ENCODE measurements at places on chromosomes 3 and 15. TPM values are rescaled to one million over a fixed set of nuclear protein-coding genes. Genes with fewer than 3 reads are reported as not detected.
A peak's percentile ranks its signal among the peaks of the same experiment; 100 is the strongest.

The NAALADL2 gene
- total RNA-seq = 11.5 TPM

The DPPA2 gene
- total RNA-seq = 1.2 TPM

GRCh38 chr15:80010131-80010673 is 39.2 kb upstream of the BCL2A1 start:
- no peak for DNase-seq

- DNase-seq = no peak
Measured at GRCh38 chr3:9748031-9748430, 1.7 kb upstream of the OGG1 start.

DNA sequence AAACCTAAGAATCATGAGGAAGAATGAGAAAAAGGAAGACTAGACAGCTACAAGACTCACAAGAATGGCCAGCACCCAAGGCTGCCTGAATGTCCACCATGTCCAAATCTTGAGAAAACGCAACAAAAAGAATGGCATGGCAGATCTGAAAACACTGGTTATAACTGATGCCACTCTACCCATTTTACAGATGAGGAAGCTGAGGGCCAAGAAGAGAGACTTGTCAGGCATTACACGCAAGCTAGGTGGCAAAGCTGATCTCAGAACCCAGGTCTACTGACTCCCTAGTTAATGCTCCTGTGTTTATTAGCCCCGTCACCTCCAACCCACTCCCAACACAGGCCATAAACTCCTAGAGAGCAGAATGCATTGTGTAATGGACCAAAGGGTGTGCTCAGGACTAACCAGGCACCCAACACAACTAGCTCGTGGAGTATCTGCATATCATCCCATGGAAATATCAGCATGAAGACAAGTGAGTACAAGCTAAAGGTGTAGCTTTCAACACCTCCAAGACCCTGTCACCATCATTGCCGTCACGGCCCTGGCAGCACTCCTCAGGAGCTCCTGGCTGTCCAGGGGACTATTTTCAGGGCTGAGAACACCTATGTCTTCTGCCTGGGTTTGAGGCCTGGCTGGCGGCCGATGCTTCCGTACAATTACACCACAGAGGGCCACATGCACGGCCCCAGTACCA is 111.7 kb downstream of the XXYLT1 start:
- no peak for DNase-seq

The CCDC54 gene
- not detected for total RNA-seq

DNA sequence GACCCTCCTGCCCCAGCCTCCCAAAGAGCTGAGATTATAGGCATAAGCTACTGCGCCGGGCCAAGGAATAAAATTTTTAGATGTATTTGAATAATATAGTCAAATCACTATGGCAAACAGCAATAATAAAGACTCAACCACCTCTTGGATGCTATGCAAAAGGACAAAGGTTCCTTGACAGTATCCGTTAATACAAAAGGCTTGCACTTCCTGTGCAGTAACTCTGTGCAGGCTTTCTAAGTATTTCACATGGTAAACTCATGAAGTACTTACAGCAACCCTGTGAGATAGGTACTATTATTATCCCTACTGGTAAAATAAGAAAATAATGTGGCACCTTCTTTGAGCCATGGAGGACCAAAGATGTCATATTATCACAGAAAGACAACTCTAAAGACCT is 86.8 kb downstream of the SHQ1 start:
- no peak for DNase-seq

GRCh38 chr15:84881520-84881830 is 3.0 kb upstream of the SLC28A1 start:
- no peak for DNase-seq

DNA sequence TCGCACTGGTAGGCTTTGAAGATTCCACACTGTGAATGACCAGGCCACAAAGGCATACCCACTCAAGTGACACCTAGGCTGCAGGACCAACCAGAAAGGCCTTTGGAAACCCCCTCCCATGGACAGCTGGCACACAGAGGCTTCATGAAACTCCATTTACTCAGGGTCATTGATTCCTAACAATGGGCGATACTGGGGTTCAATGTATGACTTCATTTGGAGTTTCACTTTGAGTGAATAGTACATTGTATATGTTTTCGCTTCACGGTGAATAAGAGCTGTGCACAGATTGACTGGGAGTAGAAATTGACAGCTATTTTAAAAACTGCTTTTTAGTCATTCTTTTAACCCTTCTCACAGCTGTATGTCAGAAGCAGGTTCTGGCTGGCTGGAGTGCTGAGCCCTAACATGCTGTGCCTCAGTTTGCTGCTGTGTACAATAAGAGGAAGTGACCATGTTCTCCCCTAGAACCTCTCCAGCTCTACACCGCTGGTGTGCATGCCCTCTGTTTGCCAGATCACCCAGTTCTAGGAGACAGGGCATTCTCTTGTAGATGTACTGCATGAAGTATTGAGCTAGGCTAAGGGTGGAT is 15.4 kb upstream of the CX3CR1 start:
- no peak for DNase-seq

DNA sequence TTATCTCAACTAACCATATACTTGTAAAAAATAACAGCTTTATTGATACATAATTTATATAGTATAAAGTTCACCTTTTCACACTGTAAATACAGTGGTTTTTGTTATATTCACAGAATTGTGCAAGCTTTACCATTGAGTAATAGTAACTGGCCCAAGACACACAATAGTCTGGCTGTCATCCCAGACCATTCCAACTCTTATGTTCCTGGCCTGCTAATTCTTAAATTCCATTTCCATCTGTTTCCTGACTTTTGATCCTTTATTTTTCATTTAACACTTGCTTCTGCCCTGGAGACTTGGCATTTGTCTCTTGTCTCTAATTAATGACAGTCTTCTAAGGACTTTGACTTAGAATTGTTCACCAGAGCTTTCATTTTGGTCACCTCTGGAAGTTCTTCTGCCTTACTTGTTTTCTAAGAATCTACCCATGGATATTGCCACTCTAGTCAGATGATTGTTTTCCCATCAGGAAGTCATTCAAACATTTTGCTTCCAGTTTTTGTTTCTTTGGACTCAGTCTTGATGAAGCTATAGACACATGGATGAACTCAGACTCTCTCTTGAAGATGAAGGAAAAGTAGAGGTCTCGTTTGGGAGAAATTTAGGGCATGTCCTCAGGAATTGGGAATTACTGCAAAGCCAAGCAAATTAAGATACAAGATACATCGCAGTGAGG is 27.2 kb upstream of the PLSCR4 start:
- no peak for DNase-seq

The VPS39 gene
- total RNA-seq = 55.3 TPM

DNA sequence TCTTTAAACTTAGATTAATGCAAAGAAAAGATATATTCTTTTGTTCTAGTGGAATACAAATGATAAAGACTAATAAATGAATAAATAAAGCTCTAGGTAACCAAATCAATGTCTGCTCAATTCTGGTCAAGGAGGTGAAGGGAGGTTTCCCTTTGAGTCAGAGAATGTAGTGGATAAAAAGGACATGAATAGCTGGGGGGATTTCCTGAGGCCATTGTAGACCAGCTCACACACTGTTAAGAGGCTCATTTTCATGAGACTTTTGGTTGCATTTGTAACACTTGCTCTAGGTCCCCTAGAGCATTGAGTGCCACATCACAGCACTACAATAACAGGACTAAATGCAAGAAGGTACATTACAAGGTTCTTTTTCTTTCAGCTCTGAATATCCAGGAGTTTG is 170.7 kb downstream of the TIGIT start:
- DNase-seq = peak; percentile 33

The RETNLB gene
- total RNA-seq = not detected

DNA sequence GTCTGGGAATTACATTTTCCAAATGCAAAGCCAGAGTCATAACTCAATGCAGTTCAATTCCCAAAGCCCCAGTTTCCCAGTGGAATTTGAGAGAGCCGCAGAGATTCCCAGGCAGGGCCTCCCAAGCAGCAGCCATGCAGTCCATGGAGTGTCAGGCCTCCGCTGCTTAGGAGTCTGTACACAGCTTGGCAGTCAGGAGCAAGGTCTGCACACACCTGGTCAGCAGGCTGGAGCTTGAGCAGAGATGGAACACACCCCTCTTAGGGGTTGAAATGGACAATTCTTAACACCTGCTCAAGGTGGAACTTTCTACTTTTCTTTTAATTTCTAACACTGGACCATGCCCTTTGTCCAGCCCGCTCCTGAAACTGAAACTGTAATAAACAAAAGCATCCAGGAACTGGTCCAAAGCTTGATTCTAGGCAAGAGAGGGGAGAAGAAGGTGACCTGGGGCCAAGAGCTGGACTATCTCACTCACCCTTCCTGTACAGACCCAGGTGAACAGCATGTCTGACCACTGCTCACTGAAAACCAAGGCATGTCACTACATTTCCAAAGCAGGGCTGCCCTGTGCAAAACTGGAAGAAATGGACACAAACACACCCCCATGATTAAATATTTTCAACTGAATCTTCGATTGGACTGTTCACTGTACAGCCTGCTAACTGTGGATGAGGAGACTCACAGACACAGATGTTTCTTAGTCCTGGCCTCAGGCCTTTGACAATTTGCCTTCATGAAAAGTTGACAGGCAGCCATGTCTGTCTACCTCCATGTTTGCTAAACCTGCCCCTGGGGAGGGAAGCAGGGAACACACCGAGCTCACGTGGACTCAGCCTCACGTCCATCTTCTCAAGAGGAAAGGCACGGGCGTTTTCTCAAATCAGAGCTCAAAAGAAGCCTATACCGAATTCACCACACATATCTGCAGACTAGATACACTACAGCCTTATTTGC is 48.6 kb upstream of the DUSP7 start:
- no peak for DNase-seq

The USP3 gene
- total RNA-seq = 48.8 TPM

- peak; percentile 67 for DNase-seq
Measured at GRCh38 chr3:79154865-79155264, 612.9 kb downstream of the ROBO1 start.

The HESX1 gene
- total RNA-seq = 50.6 TPM

The LRRC31 gene
- not detected for total RNA-seq

The GCSAM gene
- total RNA-seq = not detected

GRCh38 chr3:151236316-151236715 is 33.3 kb upstream of the GPR171 start:
- DNase-seq = no peak

GRCh38 chr3:158768361-158768787 is 33.5 kb upstream of the MFSD1 start:
- peak; percentile 74 for DNase-seq

The EIF5A2 gene
- total RNA-seq = 6.6 TPM

DNA sequence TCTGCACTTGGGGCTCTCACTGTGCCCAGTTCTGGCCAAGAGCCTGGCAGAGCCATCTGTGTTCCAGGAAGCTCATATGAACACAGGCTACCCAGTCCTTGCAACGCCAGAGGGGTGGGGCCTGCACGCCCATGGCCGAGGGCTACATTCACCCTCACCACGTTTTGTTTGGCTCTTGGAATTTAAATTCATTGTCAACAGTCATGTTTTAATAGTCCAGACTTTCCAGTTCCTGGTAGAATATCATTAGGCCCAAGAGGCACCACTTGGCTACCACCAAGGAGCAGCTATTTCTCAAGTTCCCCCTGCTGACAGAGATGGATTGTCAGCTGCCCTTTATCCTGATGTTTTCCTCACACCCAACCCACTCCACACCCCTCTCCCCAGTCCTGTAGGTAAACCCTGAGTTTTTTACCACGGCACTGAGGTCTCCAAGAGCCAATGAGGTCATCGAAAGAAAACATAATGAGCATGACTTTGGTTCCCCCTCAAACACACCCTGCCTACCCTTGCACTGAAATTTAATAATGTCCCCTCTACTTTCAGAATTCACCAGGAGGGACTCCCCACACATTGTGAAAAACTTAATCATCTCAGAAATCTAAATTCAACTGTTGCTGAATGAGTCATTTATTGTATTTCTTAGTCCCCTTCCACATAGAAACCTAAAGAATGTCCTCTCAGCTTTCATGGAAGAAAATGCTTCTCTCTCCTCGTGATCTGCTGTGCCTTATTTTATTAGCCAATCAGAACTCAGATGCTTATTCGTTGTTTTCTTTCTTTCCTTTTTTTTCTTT is 125.1 kb downstream of the SHQ1 start:
- no peak for DNase-seq

- no peak for DNase-seq
Measured at GRCh38 chr15:90576711-90577389, 47.1 kb downstream of the CRTC3 start.

DNA sequence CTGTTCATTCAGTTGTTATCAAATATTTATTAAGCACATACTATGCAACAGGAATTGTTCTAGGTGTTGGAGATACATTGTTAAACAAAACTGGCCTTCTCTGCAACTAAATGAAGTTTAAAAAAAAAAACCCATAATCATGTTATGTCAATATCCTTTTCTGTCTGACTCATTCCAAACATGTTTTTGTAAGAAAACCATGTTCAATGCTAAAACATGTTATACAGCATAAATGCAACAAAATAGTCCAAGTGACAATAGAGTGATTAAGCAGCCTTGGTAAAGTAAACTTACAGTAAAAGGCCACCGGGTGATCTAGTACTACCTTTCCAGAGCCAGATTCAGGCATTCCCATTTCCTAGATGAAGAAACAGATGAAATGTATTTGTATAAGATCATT is 278.0 kb upstream of the NECTIN3 start:
- no peak for DNase-seq

- DNase-seq = no peak
Measured at GRCh38 chr3:153843994-153844393, 277.2 kb upstream of the ARHGEF26 start.

The IL17RE gene
- 0.56 TPM for total RNA-seq

The GOLGA8Q gene
- total RNA-seq = not detected

The SCG5 gene
- 69.4 TPM for total RNA-seq

GRCh38 chr15:82699726-82700125 is 9.9 kb downstream of the AP3B2 start:
- peak; percentile 83 for DNase-seq

DNA sequence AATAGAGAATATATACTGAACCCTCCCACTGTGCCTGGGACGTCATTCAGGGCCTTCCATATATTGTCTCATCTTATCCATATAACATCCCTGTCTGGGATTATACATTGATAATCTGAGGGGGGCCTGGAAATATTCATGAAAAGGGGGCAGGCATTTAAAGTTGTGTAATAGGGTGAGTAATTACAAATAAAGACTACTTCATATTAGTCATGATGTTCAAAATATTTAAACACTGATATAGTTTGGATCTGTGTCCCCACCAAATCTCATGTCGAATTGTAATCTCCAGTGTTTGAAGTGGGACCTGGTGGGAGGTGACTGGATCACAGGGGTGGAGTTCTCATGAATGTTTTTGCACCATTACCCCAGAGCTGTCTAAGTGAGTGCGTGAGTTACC is 97.8 kb downstream of the AQP9 start:
- no peak for DNase-seq

DNA sequence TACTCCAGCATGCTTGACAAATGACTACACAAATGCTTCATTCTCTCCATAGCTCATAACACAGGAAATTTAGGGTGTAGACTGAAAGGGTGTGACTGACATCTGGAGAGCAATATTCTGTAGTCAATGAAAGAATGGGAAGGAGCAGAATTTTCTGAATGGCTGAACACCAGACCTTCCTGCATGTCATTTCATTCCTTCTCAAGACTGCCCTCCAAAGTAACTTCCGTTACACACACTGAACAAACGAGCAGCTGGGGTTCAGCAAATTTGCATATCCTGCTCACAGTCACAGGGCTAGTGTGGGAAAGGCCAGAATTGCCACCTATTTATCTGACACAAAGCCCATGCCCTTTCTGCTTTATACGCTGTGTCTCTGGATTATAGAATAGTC is 325.0 kb upstream of the CFAP20DC start:
- peak; percentile 48 for DNase-seq

Measured in neural progenitor cell (in vitro differentiated cells).